ENCODE measurements at places on chromosomes 2 and 18.
A peak's percentile ranks its signal among the peaks of the same experiment; 100 is the strongest.

- peak; percentile 95 for DNase-seq
These were observed 23.6 kb upstream of the RBM44 start for GRCh38 chr2:237774811-237775553.

DNA sequence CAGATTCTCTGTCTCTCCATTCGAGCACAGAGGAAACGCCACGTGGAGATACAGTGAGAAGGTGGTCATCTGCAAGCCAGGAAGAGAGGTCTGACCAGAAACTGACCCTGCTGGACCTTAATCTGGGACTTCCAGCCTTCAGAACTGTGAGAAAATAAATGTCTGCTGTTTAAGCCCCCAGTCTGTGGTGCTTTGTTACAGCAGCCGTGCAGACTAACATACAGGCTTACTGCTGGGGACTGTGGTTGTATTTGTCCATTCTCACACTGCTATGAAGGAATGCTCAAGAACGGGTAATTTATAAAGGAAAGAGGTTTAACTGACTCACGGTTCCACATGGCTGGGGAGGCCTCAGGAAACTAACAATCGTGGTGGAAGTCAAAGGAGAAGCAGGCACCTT lies 432.7 kb downstream of the IRS1 start:
- no peak for DNase-seq

- peak; percentile 66 for DNase-seq
These were observed 2.5 kb downstream of the KLF7 start for GRCh38 chr2:207163053-207163755.

DNA sequence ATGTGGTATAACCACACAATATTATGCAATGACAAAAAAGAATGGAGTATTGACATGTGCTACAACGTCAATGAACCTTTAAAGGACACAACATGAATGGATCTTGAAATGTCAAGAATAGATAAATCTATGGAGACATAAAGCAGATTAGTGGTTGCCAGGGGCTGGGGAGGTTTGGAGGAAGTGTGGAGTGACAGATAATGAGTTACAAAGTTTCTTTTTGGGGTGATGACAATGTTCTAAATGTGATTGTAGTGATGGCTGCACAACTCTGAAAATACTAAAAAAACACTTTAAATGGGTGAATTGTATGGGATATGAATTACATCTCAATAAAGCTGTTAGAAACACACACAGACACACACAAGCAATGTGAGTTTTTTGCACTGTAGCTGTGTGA lies 37.4 kb upstream of the C1D start:
- DNase-seq = no peak

DNA sequence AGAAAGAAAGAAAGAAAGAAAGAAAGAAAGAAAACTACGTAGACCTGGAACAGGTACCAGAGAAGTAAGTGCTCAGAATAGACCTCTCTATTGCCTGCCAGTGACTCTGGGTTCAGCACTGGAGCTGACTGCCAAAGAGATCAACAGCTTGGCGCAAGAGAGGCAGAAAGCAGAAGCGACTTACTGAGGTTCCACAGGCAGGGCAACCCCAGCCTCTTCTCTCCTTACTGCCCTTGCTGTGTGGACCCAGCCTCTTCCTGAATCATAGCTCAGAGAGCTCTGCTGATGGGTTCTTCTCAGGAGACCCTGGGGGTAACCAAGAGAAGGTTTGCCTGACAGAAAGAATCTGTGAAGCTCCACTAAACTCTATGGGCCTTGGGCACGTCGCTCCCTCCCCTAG lies 7.1 kb downstream of the CAPN13 start:
- no peak for DNase-seq

DNA sequence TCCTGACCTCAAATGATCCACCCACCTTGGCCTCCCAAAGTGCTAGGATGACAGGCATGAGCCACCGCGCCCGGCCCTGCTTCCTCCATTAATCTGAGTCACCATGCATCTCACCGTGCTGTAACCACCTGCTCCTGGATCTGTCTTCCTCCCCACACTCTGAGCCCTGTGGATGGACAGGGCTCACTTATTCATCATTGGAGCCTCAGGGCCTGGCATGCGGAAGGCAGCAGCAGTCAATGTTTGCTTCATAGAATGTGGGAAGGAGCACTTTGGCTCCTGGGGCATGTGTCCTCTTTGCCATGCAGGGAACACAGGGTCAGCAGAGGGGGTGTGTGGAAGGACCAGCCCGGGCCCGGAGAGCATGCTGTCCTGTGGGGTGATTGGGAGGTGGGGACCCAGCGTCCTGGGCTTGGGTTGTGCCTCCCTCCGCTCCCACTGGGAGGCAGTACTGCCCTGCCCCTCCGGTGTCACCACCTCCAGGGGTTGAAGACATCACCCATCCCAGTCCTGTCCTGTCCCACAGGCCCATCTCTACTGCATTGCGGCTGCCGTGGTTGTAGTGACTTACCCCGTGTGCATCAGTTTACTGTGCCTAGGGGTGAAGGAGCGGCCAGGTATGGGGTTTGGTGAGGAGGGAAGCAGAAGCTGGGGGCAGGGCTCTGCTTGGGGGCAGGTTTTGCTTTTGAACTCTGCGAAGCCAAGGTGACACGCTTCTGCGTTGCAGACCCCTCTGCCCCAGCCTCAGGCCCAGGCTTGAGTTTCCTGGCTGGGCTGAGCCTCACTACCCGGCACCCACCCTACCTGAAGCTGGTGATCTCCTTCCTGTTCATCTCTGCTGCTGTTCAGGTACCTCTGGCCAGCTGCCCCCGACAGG lies 11.5 kb downstream of the MFSD2B start:
- DNase-seq = peak; percentile 48

GRCh38 chr2:195658541-195658890 lies 1.5 kb downstream of the SLC39A10 start:
- DNase-seq = peak; percentile 90

- DNase-seq = no peak
These were observed 7.2 kb upstream of the SFXN5 start for GRCh38 chr2:73078457-73079411.

DNA sequence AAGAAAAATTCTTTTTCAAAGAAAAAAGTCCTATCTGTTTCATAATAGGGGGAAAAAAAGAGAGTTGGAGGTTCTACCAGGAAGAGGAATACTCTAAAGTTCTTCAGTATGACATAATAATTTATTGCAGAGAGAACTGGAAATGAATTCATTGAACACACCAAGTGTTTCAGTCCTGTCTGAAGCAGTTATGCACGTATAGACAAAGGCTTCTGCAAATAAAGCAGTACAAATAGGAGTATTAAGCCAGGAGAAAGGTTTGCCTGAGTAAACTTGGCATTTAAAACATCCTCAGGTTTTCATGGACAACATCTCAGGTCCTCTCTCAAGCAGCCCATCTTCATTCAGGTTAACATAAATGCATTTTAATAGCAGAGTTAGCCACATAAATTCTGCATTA lies 141.6 kb downstream of the CCDC148 start:
- peak; percentile 78 for DNase-seq

DNA sequence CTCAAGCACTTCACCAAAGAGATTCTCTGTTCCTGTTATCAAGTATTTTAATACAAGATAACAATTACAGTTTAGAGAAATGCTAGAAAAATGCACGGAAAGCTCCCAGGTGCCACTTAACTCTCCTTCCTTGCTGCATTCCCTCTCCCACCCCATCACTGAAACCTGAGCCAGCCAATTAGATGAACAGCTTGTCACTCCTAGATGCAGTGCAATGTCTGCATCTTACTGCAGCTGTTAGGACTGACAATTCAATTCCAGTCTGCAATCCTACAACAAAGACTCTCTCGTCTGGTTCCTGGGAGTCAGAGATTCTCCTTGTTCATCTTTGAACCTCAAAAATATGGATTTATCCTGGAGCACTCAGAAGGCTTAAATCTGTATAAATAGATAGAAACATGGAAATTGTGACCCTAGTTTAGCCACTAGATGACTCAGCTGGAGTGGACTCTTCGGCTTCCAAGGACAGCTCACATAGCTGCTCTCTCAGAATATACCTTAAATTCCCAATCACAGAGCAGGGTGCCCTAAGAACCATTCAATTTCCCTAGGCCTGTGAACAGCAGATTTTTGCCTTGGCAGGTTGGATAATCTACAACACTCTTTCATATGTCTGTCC lies 311.1 kb downstream of the NRXN1 start:
- DNase-seq = peak; percentile 67

GRCh38 chr2:27369471-27370025 lies 590 bp downstream of the EIF2B4 start:
- peak; percentile 73 for DNase-seq

GRCh38 chr2:160394153-160394552 lies 99.5 kb downstream of the RBMS1 start:
- no peak for DNase-seq

- DNase-seq = peak; percentile 96
These were observed 266.5 kb downstream of the TCF4 start for GRCh38 chr18:55321265-55322177.
